ENCODE measurements at places on chromosomes 7 and 10.

- no peak for DNase-seq
Measured at GRCh38 chr7:51666266-51666665, 349.7 kb upstream of the COBL start.

- no peak for DNase-seq
Measured at GRCh38 chr10:92847202-92847864, 987 bp upstream of the EXOC6 start.

DNA sequence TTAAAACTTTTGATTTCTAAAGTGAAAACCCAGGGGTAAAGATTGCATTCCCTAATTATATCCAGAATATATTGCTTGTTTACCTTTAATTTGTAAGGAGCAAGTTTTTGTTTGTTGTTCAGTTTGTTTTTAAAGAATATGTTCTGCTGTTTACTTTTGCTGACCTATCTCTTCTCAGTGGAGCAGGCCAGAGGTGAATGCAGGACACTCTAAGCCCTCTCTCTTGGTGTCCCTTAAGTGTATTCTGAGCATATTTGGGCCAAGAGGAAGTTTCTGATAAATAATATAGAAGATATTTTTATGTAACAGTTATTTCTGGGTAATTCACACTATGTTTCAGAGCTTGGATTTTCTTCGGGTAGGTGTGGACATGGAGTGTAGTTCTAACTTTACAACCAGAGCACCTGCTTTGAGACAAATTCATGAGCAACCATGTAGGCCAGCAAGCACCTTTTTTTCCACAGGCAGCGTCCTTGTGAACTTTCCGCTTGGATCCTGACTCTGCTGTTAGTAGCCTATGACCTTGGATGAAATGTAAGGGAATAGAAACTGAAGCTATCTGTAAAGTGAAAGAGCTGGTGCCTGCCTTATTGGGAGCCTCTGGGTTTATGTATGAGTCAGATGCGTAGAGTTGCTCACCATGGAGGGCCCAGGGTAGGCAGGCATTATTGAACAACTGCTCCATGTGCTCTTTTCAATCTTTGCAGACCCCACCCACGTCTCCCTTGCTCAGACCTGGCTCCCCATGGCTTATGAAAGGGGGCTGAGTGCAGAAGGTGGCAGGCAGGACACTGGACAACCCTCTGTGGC lies 16.1 kb downstream of the OGDH start:
- DNase-seq, result no peak

GRCh38 chr10:22764639-22765038 lies 50.3 kb upstream of the PIP4K2A start:
- DNase-seq, result no peak

- DNase-seq, result no peak
Measured at GRCh38 chr7:112149734-112150133, 56.5 kb downstream of the DOCK4 start.

GRCh38 chr7:133290041-133290440 lies 37.2 kb downstream of the EXOC4 start:
- DNase-seq, result no peak

GRCh38 chr10:67883710-67884312 lies 645 bp upstream of the SIRT1 start:
- DNase-seq, result no peak

DNA sequence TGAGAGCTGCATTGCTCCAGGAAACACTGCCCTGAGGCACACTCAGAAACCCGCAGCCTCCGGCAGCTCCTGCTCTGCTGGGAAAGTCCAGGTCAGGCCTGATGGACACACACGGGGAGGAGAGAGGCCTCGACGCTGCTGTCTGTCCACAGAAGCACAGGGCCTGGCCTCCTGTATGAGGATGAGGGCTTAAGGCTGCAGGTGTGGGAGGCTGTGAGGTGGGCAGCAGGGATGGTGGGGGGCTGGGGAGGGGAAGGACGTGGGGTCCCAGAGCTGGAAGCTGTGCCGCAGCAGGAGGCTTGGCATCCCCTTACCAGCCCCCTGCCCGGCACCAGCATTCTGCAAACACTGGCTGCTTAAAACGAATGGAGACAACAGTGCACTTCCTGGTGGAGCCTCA lies 186.2 kb downstream of the DNAJB6 start:
- no peak for DNase-seq

- no peak for DNase-seq
Measured at GRCh38 chr7:16754856-16755317, 1.3 kb downstream of the TSPAN13 start.

- no peak for DNase-seq
Measured at GRCh38 chr7:2757361-2757903, 69.4 kb downstream of the AMZ1 start.

- DNase-seq, result no peak
Measured at GRCh38 chr7:46839651-46840050, 742.3 kb downstream of the TNS3 start.

GRCh38 chr7:140881507-140882228 lies 43.1 kb downstream of the BRAF start:
- DNase-seq, result no peak

- no peak for DNase-seq
Measured at GRCh38 chr7:134353411-134353810, 36.7 kb upstream of the SLC35B4 start.

- no peak for DNase-seq
Measured at GRCh38 chr7:89661876-89662275, 492.4 kb upstream of the STEAP1 start.

- DNase-seq, result no peak
Measured at GRCh38 chr7:28840592-28840995, 117.5 kb downstream of the TRIL start.

- no peak for DNase-seq
Measured at GRCh38 chr10:128092454-128092853, 33.8 kb downstream of the MKI67 start.
